ENCODE measurements at places on chromosomes 3 and 15.

- no peak for ATAC-seq
Observed at GRCh38 chr3:75327453-75327852, 336.7 kb upstream of the FRG2C start.

DNA sequence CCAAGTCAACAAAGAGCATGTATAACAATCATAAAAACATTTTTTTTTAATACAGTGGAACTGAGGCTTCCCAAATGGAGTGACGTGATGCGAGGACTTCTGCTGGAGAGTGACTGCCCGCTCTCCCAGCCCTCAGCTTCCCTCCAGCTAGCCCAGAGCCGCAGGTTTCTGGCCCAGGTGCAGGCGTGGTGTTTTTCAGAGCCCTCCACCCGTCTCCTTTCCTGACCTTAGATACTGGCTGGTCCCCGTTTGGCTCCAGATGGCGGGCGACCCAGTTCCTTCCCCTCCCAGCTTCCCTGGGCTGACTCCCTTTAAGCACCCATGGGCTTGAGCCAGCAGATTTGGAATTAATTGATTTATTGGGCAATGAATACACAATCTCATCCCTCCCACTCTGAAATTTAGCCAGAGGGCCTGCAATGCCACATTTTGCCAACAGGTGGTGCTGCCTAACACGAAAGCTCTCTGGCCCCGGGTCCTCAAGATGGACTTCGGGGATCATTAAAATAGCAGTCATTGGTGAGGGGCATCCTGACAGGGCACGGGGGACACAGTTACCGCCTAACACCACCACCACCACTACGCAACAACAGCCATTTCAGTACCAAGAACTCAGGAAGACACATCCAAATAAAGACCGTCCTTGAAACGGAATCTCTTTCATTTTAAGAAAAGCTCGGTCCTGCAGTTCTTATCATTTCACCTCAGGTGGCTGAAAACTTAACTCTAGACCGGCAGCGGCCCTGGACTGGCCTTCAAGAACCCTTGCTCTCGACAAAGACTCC, 47.5 kb upstream of the MUC4 start:
- ATAC-seq, result peak; percentile 36

GRCh38 chr15:55407498-55408011, 604 bp downstream of the CCPG1 start:
- ATAC-seq, result no peak

GRCh38 chr3:162170581-162170980, 674.0 kb downstream of the OTOL1 start:
- ATAC-seq, result no peak

DNA sequence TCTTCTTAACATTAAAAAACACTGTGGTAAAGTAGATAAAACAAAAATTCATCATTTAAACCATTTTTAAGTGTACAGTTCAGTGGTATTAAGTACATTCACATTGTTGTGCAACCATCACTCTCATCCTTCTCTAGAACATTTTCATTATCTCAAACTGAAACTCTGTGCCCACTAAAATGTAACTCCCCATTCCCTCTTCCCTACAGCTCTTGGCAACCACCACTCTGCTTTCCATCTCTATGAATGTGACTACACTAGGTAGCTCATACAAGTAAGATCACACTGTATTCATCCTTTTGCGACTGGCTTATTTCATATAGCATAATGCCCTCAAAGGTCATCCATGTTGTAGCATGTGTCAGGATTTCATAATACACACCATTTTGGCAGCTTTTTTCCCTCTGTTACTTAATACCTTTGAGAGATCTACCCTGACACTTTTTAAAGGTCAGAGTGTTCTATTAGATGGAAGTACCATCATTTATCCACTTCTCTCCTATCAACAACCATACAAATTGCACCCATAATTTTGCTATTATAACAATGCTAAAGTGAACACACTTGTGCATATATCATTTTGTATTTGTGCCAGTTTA, 42.9 kb upstream of the FRMD4B start:
- no peak for ATAC-seq

DNA sequence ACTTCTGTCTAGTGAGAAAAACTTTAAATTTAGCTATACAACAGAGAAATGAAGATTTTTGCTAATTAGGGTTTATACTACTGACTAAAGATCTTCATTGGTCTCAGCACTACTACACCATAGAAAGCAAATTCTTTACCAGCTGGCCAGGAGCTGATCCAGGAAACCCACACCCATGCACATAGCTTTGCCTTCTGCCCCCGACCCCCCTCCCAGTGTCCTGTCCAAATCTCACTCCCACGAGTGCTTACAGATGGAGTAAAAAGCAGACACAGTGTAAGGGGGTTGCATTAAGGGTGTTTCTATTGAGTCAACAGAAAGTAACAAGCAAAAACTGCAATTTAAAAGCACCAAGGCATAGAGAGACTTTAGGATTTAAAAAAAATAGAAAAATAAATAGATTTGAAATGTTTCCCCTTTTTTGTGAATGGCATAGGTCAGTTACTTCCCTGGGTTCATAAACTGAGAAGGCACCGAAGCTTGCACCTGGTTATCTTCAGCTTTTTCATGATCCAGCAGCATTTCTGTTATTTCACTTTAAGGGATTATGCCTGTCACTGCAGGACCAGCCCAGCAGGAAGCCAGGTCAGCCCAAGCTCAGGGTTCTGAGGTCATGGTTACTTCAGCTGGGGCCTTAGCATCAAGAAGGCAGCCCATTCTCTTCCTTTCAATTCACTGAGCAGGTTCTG, 124.3 kb downstream of the CTNNB1 start:
- ATAC-seq, result no peak

GRCh38 chr3:170502297-170502696, 83.6 kb downstream of the SLC7A14 start:
- peak; percentile 43 for ATAC-seq

- ATAC-seq, result no peak
Observed at GRCh38 chr3:104646196-104646595, 720.5 kb upstream of the ALCAM start.

GRCh38 chr3:42061025-42061712, 30.0 kb upstream of the TRAK1 start:
- ATAC-seq, result peak; percentile 49

- no peak for ATAC-seq
Observed at GRCh38 chr3:155031186-155031585, 48.9 kb upstream of the MME start.

- ATAC-seq, result no peak
Observed at GRCh38 chr3:6439226-6439625, 421.7 kb upstream of the GRM7 start.

- ATAC-seq, result no peak
Observed at GRCh38 chr3:55501905-55502304, 14.8 kb upstream of the WNT5A start.

- ATAC-seq, result no peak
Observed at GRCh38 chr3:197117114-197117513, 87.5 kb upstream of the MELTF start.

- ATAC-seq, result no peak
Observed at GRCh38 chr15:22902578-22902977, 64.1 kb downstream of the NIPA2 start.

- ATAC-seq, result peak; percentile 43
Observed at GRCh38 chr3:183555541-183556081, at the start of gene KLHL6. Gene KLHL6 (minus strand): TSS chr3:183555706. CDS start chr3:183555653, 53 bp downstream.

DNA sequence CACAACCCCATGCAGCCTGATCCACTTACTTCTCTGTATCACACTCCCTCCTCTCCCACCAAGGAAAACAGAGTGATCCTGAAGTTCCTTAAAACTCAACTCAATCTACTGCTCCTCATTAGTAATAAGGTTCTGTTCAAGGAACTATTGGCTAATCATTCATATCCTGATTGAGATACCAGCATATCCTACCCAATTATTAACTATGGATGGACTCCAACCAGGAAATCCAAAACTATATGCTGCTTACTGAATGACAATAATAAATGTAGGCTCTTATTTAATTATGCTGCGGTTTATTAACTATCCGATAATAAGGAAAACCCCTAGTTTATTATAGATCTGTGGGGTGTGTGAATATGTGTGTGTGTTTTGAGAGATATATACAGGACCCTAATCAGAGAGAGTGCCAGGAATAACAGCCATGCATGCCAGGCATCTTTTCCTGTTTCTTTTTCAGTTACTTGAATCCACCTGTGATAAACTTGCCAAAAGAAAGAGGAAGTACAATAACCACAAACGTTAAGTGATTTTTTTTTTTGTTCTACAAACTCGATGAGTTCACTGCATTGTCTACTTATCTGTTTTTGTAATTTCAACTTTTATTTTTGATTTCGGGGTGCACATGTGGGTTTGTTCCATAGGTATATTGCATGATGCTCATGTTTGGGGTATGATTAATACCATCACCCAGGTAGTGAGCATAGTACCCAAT, 1031.7 kb upstream of the CFAP20DC start:
- no peak for ATAC-seq

DNA sequence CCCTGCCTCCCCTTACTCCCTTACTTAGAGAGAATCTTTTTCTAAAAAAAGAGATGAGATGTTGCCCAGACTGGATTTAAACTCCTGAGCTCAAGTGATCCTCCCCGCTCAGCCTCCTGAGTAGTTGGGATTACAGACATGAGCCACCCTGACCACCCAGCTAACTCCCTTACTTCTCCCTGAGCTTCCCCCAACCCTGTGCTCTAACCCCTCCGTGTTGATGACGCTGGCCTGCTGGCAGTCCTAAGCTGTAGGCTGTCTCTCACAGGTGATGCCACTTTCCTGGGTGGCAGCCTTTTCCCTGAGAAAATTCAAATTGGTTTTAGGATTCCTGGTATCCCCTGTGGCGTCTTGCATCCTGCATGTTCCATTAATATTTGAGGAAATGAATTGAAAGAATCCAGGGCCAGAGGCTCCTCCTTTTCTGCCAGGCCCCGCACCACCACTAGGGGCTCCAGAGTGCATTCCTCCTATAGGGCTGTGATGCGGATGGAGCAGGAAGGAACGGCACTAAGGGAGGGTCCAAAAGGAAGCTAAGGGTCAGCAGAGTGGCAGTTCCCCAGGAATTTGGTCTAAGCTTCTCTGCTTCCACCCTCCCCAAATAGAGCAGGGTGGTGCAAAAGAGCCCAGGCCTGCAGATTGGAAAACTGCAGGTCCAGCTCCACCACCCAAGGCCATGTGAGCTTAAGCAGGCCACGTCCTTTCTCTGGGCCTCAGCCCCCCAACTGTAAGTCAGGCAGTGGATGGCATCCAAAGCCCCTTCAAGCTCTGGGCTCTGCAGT, 101.1 kb downstream of the DAPK2 start:
- peak; percentile 80 for ATAC-seq

GRCh38 chr3:69524816-69525215, 138.9 kb upstream of the FRMD4B start:
- no peak for ATAC-seq

GRCh38 chr3:15290736-15291135, 41.6 kb downstream of the SH3BP5 start:
- ATAC-seq, result no peak

GRCh38 chr3:156729460-156730179, 55.2 kb downstream of the TIPARP start:
- no peak for ATAC-seq

DNA sequence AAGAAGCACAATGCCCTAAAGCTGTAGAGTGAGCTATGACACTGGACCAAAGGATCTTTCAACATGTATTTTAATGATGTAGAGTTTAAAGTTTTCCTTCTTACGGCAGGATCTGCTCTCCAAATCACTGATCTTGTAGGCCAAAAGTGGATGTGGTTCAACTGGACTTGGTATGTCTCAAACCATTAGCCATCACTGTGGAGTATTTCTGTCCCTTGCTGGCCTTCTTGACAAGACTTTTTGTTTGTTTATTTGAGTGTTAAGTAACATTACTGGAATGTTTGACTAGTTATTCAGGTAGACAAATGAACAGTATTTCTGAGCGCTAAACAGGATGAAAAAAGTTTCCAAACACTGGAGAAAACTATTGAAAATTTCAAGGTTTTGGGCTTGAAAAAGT, 472.7 kb upstream of the CFAP20DC start:
- no peak for ATAC-seq

GRCh38 chr3:185724761-185725160, 100.1 kb downstream of the IGF2BP2 start:
- no peak for ATAC-seq

- peak; percentile 39 for ATAC-seq
Observed at GRCh38 chr3:55615694-55616295, 128.7 kb upstream of the WNT5A start.

- ATAC-seq, result no peak
Observed at GRCh38 chr3:39415983-39416382, 9.5 kb downstream of the RPSA start.

DNA sequence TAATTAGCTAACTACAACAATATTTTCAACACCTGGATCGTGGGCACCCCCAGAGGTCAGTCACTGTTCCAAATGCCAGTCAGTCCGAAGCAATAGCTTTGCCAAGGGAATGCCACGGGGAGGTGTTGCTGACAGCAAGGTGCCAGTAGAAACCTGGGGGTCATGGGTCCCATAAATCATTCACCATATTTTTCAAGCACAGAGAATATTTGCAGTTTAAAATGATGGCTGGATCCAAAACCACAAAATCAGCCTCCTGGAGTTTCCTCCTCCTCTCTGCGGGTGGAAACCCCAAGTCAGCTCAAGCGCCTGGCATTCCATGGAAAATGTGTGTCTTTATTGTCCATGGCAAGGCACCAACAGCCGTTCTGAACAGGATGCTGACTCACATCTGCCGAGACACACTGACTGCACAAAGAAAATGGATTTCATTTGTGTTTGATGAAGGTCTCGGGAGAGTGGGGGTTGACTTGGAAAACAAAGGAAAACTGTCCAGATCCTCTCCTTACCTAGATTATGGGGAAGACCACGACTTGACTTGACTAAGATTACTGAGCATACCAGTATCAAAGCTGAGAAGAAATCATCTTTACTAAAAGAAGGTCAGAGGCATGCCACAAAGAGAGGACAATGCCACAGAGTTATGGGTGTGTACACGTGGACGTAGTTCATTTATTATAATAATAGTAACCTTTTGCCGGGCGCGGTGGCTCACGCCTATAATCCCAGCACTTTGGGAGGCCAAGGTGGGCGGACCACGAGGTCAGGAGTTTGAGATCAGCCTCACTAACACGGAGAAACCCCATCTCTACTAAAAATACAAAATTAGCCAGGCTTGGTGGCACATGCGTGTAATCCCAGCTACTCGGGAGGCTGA, 26.4 kb downstream of the ANXA2 start:
- ATAC-seq, result peak; percentile 76

- no peak for ATAC-seq
Observed at GRCh38 chr3:175307642-175308041, 448.5 kb downstream of the NAALADL2 start.

- no peak for ATAC-seq
Observed at GRCh38 chr3:78762121-78762520, 1005.7 kb downstream of the ROBO1 start.

GRCh38 chr15:71136159-71136783, 21.0 kb downstream of the THSD4 start:
- ATAC-seq, result no peak

DNA sequence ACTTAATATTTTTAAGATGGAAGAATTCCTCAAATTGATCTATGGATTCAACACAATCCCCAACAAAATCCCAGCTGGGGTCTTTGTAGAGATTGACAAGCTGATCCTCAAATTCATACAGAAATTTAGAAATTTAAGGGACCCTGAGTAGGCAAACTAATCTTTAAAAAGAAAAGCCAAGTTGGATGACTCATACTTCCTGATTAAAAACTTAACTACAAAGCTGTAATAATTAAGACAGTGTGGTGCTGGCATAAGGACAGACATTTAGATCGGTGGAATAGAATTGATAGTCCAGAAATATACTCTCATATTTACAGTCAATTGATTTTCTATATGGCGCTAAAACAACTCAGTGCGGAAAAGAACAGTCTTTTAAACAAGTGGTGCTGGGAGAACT, 11.6 kb downstream of the FAM162A start:
- no peak for ATAC-seq

- no peak for ATAC-seq
Observed at GRCh38 chr15:40878785-40879184, 4.8 kb upstream of the RHOV start.

- no peak for ATAC-seq
Observed at GRCh38 chr3:186322761-186323160, 39.3 kb downstream of the DGKG start.
